ENCODE measurements at places on chromosomes 2 and 18. TPM values are rescaled to one million over a fixed set of nuclear protein-coding genes. Genes with fewer than 3 reads are reported as not detected.

Gene ALPG
- 0.88 TPM for total RNA-seq

- no peak for DNase-seq
Observed at GRCh38 chr2:200774920-200775319, 36.8 kb upstream of the BZW1 start.

Gene IL1A
- 0.60 TPM for total RNA-seq

DNA sequence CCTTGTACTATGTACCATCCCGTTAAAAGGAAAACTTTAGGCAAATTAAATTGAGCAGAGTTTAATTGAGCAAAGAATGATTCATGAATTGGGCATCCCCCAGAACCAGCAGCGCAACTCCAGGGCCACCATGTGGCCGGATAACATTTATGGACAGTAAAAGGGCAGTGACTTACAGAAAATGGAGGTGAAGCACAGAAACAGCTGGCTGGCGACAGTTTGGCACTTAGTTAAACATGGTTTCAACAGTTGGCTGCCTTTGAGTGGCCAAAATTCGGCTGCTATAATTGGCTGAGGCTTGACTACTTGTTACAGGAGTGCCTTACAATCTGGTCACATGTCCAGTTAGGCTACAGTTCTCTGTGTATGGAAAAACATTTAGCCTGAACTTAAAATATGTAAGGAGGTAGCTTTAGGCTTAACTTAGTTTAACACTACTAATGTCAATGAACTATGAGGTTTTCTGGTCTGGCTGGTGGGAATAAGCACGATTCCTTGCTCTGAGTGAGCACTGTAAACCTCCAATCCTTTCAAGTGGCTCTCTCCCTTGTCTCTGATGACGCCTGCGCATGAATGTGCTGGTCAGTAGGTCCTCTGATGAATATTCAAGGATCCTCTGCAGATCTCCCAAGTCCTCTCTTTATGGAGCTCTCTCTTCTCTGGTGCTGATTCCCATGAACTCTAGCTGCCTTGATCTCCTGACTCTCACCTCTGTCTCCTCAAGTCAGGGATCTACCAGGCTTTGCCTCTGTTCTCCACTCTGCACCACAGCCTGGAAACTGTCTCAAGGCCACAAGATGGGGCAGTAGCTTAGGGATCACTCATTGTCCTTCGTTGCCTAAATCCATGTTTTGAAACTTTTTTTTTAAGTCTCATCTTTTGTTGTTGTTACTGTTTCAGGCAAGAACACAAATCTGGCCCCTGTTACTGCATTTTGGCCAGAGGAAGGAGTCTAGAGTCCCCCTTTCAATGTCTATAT, 24.4 kb upstream of the RAB31 start:
- no peak for DNase-seq

- no peak for DNase-seq
Observed at GRCh38 chr2:341017-341542, 53.2 kb upstream of the ALKAL2 start.

Gene RAB6D
- 0.56 TPM for total RNA-seq

DNA sequence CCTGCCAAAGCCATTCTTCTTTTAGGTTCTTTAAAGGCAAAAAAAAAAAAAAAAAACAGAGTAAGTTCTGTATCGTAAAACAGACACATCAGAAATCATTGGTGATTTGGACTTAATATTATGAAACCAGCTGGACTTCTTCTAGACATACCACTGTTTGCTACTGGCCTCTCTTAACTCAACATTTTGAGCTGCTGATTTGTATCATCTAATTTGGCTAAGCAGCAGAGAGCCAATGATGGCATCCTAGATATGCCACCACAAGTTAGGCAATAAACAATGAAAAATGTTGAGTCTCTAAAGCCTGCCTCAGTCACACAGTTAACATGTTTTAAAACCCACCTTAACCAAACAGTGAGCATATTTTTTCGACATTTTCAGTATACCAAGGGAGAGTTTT, 1034.3 kb upstream of the NXPH2 start:
- no peak for DNase-seq

GRCh38 chr2:45843136-45843535, 191.7 kb downstream of the PRKCE start:
- DNase-seq: no peak

DNA sequence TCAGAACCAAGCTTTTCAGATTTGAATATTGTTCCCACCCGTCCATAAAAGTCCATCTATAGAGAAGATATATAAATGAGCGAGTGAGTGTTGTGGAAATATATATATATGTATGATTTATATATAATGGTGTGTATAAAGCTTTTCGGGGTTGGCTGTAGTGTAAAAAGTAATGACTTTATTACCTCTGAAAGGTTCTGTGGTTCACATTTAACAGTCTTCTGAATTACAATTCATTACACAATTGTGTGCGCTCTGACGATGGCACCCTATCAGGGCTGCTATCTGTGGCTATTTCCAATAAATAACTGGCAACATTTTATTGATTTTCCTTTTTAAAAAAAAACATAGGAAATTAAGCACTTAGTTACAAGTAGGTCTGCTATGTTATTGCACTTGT, 2.7 kb upstream of the BCL11A start:
- no peak for DNase-seq

Gene ADD2
- 5.0 TPM for total RNA-seq

GRCh38 chr18:79283131-79283810, 112.5 kb upstream of the NFATC1 start:
- DNase-seq: no peak

DNA sequence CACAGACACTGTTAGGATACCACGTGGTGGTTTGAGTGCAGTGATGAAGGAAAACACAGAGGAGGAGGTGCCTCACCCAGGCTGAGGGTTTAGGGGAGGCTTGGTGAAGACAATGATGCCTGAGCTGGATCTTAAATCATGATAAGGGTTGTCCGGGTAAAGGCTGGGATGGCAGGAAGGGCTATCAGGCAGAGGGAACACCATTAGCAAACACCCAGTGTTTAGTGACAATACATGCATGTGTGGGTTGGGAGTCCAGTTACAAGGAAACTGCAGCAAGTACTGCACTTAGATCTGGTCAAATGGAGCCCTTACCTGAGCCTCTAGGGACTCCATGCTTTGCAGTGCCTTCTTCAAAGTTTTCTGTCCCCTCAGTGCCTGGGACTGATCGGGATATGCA, 79.8 kb upstream of the MBOAT2 start:
- DNase-seq: no peak

GRCh38 chr2:189408294-189408693, 33.0 kb upstream of the WDR75 start:
- DNase-seq: no peak

DNA sequence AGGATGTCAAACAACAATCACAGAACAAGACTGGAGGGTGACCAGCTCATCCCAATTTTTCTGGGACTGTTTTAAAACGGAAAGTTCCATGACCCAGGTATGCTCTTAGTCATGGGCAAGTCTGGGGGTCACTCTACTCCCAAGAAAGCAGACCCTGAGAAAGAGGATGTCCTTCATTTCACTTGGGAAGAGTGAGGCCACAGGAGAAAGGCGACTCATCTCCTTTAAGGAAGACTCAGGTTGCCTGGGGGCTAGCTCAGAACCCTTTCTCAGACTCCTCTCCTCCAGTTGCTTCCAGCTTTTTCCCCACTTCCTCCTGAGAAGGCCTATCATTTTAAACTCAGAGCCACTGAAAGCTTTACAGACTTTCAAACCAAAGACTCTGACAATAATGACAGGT, 9.3 kb downstream of the RNF152 start:
- no peak for DNase-seq

DNA sequence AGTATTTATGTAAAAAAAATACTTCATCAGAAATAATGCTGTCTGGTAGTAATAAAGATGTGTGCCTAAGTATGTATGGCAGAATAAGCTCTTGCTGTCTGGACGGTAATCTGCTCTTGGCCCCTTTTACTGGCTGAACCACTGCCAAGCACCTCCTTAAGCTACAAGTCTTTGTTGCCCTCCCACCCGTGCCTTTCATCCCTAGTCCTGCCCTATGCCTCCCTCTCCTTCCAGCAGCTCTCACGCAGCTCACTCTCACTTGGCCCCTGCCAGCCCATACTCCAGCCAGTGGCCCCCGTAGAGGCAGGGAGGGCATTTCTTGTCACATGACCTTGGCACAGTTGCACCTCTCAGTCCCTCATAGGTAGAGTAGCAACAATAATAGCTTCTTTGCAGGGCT, 54.5 kb upstream of the NPAS2 start:
- DNase-seq: no peak

Gene POTEJ
- total RNA-seq: not detected

- DNase-seq: no peak
Observed at GRCh38 chr2:111119822-111120252, 877 bp upstream of the BCL2L11 start.

GRCh38 chr2:224875841-224876240, 159.7 kb upstream of the CCDC195 start:
- no peak for DNase-seq

Gene RESP18
- not detected for total RNA-seq

GRCh38 chr2:191070276-191070675, 56.3 kb upstream of the STAT1 start:
- no peak for DNase-seq

Gene ICOS
- total RNA-seq: not detected

- DNase-seq: no peak
Observed at GRCh38 chr2:45178359-45178758, 169.1 kb upstream of the SIX2 start.

DNA sequence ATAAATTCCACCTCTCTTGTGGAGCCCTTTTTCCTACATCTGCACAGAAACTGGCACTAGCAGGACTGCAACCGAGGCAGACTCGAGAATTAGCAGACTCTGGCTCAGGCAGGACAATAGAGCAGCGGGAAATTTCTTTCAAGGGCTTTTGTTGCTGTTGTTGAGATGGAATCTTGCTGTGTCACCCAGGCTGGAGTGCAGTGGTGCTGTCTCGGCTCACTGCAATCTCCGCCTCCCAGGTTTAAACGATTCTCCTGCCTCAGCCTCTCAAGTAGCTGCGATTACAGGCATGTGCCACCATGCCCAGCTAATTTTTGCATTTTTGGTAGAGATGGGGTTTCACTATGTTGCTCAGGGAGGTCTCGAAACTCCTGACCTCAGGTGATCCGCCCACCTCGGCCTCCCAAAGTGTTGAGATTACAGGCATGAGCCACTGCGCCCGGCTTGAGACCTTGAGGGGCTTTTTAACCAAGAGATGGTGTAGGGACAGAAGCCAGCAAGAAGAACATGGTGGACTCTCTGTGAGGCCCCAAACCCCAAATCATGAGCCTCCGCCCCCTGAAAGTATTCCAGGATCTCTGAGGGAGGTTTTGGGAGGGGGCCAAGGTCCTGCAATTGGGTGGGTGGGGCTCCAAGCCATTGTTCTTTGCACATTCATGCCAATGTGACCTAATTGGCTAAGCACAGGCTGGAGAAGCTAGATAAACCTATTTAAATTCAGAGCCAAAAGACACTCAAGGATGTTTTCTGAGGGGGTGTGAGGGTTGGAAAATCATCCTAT, 68.4 kb upstream of the MSH2 start:
- DNase-seq: no peak

DNA sequence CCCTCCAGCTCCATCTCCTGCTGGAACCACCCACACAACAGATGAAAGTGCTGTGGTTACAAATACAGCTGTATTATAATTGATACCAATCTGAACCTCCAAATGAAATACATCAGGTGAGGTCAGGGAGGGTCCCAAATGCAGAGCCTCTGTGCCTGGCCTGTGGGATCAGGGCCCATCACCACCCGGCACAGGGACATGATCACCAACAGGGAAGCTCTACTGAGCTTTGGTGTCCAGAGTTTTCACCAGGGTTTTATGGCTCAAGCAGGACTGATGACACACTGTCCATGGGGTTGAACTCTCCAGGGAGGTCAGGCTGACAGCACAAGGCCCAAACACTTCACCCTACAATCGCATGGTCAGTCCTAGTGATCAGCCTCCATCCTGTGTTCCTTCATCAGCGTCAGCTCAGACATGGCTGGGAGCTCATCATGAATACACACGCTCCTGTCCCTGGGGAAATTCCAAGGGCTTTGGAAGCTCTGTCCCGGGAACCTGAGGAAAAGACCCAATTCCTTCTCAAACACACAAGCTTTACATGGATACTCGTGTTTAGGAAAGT, 3.9 kb upstream of the PXDN start:
- no peak for DNase-seq

DNA sequence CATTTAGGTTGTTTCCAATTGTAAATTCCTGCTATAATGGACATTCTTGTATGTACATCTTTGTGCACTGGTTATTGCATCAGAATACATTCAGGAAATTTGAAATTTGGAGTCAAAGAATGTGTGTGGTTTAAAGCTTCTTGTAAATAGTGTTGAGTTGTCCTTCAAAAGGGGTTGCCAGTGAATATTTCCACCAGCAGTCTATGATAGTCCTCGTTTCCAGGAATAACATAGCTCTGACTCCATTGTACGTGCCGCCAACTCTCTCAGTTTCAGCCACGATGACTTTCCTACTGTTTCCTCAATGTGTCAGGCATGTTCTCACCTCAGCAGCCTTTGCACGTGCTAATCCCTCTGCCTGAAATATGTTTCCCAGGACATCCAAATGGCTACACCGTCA, 10.9 kb upstream of the HS6ST1 start:
- no peak for DNase-seq
